ENCODE measurements at places on chromosomes 3 and 15.

- no peak for DNase-seq
Observed at GRCh38 chr3:128237348-128238183, 84.3 kb downstream of the EEFSEC start.

GRCh38 chr3:61578667-61579367 lies 17.4 kb downstream of the PTPRG start:
- DNase-seq = no peak

- no peak for DNase-seq
Observed at GRCh38 chr3:120640231-120640630, 41.8 kb downstream of the HGD start.

GRCh38 chr3:49925485-49925884 lies 4.1 kb downstream of the MON1A start:
- DNase-seq = no peak

GRCh38 chr15:88018869-88019641 lies 237.5 kb downstream of the NTRK3 start:
- DNase-seq = no peak

DNA sequence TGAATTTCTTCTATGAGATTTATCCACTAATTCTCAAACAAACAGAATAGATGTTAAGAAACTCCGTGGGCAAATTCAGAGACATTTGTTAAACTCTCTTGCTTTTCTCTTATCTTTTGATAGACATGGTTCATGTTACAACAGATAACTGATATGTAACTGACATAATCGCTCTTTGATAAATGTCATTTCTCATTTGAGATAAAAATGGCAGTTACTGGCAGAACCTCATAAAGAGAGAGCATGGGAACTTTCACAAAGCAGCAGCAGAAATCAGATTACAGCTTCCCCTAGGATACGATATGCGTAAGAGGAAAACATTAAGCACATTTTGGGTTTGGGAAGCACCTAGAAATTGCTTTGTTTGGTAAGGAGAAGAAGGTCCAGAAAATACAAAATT lies 126.1 kb downstream of the CADPS start:
- peak; percentile 2 for DNase-seq

DNA sequence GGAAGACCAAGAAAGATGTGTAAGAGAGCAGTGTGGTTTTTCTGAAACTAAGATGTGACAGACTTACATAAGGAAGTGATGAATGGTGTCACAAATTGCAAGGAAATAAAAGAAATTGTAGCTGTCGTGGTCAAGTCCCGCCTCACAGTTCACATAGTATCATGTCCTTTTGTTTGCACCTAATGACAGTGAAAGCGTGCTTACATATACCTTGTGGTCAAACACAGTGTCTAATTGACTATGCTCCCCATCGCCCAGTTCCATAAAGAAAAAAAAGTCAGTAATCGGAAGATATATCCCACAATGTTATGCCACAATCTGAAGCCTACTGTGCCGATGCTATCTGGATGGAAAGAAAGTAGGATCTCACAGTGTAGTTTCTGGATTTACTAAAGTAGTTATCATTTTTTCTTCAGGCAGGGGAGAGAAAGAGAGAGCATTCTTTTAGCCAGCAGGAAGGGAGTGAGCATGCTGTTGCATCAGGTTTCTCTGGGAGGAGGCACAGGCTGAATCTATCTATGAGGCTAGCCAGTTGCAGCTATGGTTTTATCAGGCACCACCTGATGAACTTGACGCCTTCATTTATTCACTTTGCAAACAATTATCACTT lies 9.8 kb upstream of the PLSCR1 start:
- peak; percentile 82 for DNase-seq

- DNase-seq = no peak
Observed at GRCh38 chr15:66882251-66883020, 180.4 kb downstream of the SMAD6 start.

GRCh38 chr3:192637803-192638202 lies 89.5 kb downstream of the FGF12 start:
- DNase-seq = no peak

GRCh38 chr15:83504365-83504764 lies 57.2 kb downstream of the SH3GL3 start:
- DNase-seq = no peak

- DNase-seq = no peak
Observed at GRCh38 chr3:150005243-150006112, 34.8 kb upstream of the PFN2 start.

DNA sequence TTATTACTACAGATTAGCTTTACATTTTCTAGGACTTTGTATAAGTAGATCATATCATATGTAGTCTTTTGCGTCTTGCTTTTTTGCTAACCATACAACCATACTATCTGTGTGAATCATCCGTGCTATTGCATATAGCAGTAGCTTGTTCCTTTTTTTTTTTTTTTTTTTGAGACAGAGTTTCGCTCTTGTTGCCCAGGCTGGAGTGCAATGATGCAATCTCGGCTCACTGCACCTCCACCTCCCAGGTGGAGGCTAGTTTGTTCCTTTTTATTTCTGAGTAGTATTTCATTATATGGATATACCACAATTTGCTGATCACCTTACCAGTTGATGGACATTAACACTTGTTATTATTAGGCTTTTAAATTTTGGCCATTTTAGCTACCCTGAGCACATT lies 54.5 kb upstream of the TBL1XR1 start:
- no peak for DNase-seq

- no peak for DNase-seq
Observed at GRCh38 chr3:99475229-99475628, 163.2 kb upstream of the COL8A1 start.

- DNase-seq = no peak
Observed at GRCh38 chr3:40996382-40996781, 202.9 kb upstream of the CTNNB1 start.

DNA sequence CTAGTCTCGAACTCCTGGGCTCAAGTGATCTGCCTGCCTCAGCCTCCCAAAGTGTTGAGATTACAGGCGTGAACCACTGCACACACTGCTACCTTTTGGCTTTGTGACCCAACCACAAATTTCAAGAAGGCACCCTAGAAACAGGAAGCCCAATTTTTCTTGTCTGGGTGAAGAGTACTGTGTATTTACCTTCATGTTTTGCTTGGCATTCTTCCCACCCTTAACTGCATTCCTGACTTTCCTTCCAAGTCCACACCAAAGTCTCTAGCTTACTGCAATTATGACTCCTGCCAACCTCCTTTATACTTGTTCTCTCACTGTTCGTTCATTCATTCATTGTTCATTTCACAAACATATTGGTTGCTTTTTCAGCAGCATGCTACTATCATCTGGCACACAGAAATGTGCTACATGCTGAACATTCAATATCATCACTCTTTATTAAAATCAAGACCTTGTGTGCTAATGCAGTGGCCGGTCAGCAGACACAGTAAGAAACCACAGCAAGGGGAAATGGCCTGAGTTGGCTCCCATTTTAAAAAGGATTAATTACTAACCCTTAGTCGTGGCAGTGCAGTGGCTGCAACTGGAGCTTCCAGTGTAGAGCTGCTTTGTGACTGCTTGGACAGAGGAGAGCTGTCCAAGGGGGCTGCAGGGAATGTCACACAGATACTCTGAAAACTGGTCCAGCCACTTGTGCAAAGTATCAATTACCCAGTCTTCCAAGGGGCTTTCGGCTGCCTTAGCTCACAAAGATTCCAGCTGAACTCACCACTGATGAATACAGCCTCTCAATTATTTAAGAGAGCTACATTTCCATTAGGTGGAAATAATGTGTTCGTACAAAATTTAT lies 94.0 kb downstream of the ETFA start:
- no peak for DNase-seq

DNA sequence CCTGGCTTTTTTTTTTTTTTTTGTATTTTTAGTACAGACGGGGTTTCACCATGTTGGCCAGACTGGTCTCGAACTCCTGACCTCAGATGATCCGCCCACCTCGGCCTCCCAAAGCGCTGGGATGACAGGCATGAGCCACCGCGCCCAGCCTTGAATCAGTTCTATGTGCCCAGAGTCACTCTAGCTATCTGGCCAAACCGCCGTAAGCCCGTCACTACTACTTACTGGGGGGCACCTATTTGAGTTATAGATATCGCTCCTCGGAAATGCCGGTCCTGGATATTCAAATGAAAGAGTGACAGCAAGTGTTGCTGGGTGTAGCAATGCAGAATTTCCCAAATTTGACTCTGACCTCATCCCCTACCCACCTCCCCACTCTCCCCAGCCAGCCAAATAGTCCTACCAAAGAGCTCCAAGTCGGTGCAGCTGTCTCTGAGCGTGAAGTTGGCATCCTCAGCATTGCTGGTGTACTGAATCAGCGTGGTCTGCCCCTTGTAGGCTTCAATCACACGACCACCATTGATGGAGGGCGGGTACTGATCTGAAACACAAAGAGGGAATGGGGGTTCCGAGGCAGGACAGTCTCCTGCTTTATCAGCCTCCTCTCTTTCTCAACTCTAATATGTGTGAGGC lies 38.1 kb downstream of the MUC20 start:
- DNase-seq = no peak

GRCh38 chr3:129984125-129984524 lies 9.6 kb downstream of the TRH start:
- no peak for DNase-seq

GRCh38 chr3:157156837-157157635 lies 2.9 kb downstream of the CCNL1 start:
- DNase-seq = peak; percentile 43
